ENCODE measurements at places on chromosomes 5 and 9. TPM values are rescaled to one million over a fixed set of nuclear protein-coding genes. Genes with fewer than 3 reads are reported as not detected.

Gene MLANA
- not detected for total RNA-seq

Gene PDLIM4
- 2.3 TPM for total RNA-seq

Gene HTR4
- total RNA-seq: 7.5 TPM

Gene SPINK1
- 423 TPM for total RNA-seq

Gene LCN12
- total RNA-seq: 8.6 TPM

Gene TMEM232
- total RNA-seq: 1.8 TPM

Gene ADGRV1
- 12.9 TPM for total RNA-seq

Gene NUTM2F
- total RNA-seq: not detected

Gene MYMK
- total RNA-seq: not detected

Gene BARHL1
- total RNA-seq: not detected

- no peak for DNase-seq
Observed at GRCh38 chr9:3735251-3735650, 209.4 kb upstream of the RFX3 start.

DNA sequence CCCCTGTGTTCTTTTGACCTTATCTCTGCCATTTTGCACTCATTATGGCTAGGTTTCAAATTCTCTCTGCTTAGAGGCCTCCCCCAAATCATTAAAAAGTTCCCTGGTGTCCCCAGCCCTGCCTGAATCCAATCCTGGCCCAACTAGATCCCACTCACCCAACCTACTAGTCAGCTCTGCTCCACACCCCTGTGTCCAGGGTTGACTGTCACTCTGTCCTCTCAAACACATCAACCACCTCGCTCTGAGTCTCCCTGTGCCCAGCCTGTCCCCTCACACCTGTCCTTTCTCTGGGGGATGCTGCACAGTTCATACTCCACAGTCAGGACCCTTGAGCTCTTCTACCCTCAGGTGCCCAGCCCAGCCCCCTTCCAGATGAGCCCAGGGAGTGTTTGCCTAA, 154.2 kb upstream of the SV2C start:
- no peak for DNase-seq

- no peak for DNase-seq
Observed at GRCh38 chr5:150604010-150604409, 36.5 kb upstream of the SYNPO start.

DNA sequence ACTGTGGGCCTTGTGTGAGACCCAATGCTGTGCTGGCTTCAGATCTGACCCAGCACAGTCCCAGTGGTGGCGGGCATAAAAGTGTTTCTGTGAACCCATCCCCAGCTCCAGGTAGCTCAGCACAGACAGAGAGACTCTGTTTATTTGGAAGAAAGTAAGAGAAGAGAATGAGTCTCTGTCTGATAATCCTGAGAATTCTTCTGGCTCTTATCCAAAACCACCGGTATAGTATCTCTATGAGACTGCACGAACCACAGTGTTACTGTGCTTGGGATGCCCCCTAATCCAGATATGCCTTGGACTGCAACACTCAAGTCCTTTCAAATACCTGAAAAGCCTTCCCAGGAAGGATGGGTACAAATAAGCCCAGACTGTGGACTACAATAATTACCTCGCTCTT, 1660.8 kb upstream of the ACO1 start:
- DNase-seq: no peak

DNA sequence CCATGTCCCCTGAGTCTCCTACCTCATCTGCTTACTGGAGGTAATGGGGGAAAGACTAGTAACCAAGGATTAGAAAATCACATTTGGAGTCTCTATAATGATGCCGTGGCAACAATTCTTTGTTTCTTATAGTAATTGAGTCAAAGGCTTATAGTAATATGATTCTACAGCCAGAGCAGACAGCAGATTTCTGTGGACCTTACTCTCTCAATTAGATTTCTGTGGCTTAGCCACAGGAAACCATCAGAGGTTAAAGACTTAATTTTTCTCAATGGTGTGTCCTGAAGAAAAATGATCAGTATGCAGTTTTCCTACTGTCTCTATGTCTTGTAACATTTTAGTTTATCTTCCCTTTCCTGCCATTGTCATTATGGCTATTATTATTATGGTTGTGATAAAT, 59.3 kb upstream of the CD180 start:
- DNase-seq: no peak

GRCh38 chr9:38043931-38044623, 24.9 kb downstream of the SHB start:
- no peak for DNase-seq

GRCh38 chr9:6214903-6215302, 704 bp upstream of the IL33 start:
- DNase-seq: no peak

GRCh38 chr5:105506692-105507277, 1944.2 kb upstream of the NUDT12 start:
- no peak for DNase-seq

DNA sequence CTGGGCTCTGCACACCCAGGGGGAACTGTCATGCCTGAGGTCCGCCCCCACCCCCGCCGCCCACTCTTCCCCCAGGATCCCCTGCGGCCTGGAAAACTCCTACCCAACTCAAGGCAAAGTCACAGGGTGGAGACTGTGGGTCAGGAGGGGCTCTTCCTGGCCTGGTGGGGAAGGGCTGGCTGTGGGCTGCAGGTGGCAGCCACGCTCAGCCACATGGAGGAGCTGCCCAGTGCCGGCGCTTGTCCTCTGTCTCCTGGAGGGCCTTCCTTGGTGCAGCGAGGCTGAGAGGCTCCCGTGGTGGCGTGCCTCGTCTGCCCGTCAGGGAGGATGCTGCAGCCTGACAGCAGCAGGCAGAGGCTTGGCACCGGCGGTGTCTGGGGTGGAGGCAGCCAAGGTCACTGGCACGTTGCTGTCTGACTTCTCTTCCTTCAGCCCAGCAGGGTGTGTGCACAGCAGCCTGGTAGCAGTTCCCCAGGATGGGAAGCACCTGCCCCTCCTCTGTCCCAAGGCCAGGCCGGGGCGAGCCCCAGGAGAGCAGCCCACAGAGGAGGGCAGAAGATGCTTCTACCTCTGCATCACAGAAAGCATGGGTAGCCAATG, 78.1 kb downstream of the ADAMTS2 start:
- DNase-seq: no peak

GRCh38 chr5:39713250-39713916, 288.6 kb upstream of the DAB2 start:
- no peak for DNase-seq

- no peak for DNase-seq
Observed at GRCh38 chr9:77887662-77888061, 143.9 kb downstream of the GNAQ start.

DNA sequence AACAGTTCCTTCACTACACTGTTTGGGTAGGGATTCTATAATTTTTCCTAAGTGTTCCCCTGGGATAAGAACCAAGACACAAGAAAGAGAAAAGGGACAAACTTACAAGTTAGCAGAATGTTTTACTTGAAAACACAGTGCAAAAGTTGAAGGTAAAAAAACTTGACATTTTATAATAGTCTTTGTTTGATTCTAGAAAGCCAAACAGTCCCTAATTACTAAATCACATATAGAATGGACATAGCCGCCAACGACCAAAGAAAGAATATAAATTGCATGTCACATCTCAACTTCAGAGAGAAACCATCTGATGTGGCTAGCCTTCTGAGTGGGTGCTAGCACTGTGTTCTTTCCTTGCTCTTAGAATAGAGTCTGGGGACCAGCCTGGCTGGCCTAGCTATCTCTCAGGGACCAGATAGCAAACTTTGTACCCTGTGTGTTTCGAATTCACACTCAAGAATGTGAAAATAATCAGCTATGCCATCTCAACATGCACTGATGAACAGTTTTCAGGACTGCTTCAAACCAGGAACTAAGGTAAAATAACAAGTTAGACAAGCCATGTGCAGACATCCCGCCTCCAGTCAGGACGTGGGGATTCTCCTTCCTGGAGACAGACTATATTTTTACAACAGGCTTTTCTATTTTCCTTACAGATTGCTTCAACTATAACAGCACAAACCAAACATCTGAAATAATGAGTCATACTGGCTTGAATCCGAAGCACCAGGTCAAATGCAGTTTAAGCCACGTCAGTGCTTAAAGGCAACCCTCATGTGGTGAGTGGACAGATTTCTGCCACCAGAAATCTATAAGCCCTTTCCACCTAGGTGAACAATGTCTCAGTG, 53.7 kb downstream of the LHFPL2 start:
- peak; percentile 58 for DNase-seq

GRCh38 chr5:3602785-3603502, 7.3 kb downstream of the IRX1 start:
- DNase-seq: no peak

- DNase-seq: no peak
Observed at GRCh38 chr9:295576-295975, 80.9 kb downstream of the DOCK8 start.

GRCh38 chr9:108642871-108643270, 212.9 kb downstream of the ACTL7B start:
- DNase-seq: no peak

GRCh38 chr9:131812116-131812790, 72.4 kb upstream of the RAPGEF1 start:
- DNase-seq: no peak
